ENCODE measurements at places on chromosomes 6 and 20. TPM values are rescaled to one million over a fixed set of nuclear protein-coding genes. Genes with fewer than 3 reads are reported as not detected.

ESR1 gene
- total RNA-seq = not detected

SH3BGRL2 gene
- 0.09 TPM for total RNA-seq

ADAT2 gene
- total RNA-seq = 23.0 TPM

PHACTR2 gene
- total RNA-seq = 5.4 TPM

TRAPPC3L gene
- not detected for total RNA-seq

PSORS1C1 gene
- not detected for total RNA-seq

MEI4 gene
- total RNA-seq = not detected

MAS1L gene
- total RNA-seq = not detected

ADGB gene
- not detected for total RNA-seq

RHAG gene
- not detected for total RNA-seq

RGL2 gene
- total RNA-seq = 67.6 TPM

HCK gene
- 2.2 TPM for total RNA-seq

TREML2 gene
- 15.1 TPM for total RNA-seq

WFDC2 gene
- 0.46 TPM for total RNA-seq

MRPL18 gene
- total RNA-seq = 102 TPM

IL17F gene
- not detected for total RNA-seq

CGA gene
- not detected for total RNA-seq

TNF gene
- total RNA-seq = 2.5 TPM

TCF21 gene
- not detected for total RNA-seq

GJA10 gene
- not detected for total RNA-seq

SLC13A3 gene
- not detected for total RNA-seq

RIMS4 gene
- total RNA-seq = not detected

MATN4 gene
- not detected for total RNA-seq

RAB44 gene
- not detected for total RNA-seq

BPIFB2 gene
- not detected for total RNA-seq

CLIC5 gene
- total RNA-seq = 0.08 TPM

BANF2 gene
- not detected for total RNA-seq

PPIL6 gene
- total RNA-seq = 1.3 TPM

PTGIS gene
- total RNA-seq = not detected

C6orf120 gene
- 19.0 TPM for total RNA-seq

Measured in OCI-LY7 (cell line).